ENCODE measurements at places on chromosomes 16 and 17.
A peak's percentile ranks its signal among the peaks of the same experiment; 100 is the strongest.

DNA sequence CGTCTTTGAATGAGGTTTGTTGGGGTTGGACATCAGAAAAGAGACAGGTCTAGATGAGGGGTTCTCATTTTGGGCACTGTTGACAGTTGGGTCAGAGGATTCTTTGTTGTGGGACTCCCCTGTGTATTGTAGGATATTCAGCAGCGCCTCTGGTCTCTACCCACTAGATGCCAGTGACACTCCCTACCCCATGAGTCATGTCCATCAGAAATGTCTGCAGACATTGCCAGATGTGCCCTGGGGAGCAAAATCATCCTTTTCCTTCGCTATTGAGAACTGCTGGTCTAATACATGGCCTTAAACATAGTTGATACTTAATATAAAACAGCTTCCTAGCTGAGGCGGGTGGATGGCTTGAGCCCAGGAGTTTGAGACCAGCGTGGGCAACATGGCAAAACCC is 3.1 kb downstream of the ABAT start:
- no peak for DNase-seq

DNA sequence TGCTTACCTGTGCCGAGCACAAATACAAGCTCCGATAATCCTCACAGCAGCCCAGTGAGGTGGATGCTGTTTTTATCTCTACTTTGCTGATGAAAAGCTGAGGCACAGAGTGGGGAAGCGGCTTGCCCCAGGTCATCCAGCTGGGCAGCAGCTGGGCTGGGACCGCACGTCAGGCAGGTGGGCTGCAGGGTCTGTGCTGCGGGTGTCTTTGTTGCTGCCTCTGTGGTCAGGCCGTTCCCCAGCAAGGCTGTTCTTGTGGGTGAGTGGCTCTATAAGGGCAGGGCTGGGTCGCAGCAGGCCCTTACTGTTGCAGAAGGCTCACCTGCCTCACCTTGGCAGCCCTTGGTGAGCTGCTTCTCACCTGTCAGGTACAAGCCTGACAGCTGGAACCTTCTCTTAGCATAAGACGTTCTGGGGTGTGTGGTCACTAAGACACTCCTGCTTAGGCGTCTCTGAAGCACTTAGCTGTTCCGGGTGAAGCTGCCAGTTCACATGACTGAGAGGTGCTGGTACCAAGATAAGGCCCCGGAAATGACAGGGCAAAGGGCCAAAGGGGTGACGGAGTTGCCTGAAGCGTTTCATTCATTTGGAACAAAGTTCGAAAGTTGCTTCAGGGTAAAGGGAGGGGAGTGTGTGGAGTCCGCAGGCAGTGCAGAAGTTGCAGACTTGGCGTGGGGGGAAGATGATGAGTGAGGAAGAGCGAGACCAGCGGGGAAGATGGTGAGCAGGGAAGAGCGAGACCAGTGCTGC is 17.4 kb downstream of the IRF8 start:
- no peak for DNase-seq

DNA sequence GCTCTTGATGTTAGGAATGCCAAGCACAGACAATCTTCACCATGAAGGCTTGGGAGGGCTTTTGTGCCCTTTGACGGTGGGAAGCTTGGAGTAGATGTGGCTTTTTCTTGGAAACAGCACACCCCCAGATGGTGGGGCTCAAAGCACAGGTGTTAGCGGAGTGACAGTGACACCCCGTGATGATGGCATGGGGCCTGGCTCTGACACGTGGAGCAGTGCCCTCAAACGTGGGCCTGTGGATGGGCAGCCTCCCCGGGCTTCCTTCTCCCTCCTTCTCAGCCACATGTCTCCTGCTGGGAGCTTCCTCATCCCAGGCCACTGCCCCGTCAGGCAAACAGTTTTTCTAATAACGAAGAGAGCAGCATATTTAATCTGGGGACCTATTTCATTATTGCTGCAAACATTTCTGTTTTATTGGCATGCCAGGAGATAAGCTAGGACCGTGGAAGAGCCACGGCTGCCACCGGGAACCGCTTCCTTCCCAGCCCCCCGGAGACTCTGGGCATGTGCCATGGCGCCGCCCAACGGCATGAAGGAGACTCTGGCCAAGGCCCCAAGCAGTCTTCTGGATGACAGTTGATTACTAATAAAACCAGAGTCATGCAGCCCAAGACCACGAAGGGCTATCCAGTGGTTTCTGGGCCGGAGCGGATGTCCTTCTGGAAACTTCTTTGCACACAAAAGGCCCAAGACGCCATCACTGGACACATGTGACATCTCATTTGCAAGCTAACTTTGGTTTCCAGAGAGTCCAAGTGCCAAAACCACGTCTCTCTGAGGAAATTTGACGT is 280.3 kb upstream of the FOXF1 start:
- DNase-seq: no peak

- DNase-seq: no peak
Observed at GRCh38 chr17:19876529-19877161, 8.9 kb upstream of the ULK2 start.

- DNase-seq: no peak
Observed at GRCh38 chr17:69375229-69375628, 39.3 kb upstream of the MAP2K6 start.

GRCh38 chr17:50272711-50273653 is 1.3 kb upstream of the TMEM92 start:
- peak; percentile 68 for DNase-seq

- no peak for DNase-seq
Observed at GRCh38 chr17:74447628-74448159, 15.8 kb downstream of the GPRC5C start.

DNA sequence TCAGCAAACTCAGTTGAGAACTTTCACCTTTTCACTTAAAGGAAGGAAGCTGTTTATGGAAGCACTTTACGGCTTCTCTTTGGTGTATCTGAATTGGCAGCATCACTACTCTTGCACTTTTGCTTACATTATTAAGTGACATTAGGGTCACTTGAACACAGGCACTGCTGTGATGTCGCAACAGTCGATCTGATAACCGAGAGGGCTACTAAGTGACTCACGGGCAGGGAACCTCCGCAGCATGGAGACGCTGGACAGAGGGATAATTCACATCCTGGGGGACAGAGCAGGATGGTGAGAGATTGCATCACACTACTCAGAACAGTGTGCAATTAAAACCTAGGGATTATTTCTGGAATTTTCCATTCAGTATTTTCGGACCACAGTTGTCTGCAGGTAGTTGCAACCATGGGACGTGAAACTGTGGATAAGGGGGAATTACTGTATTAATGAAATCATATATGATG is 56.5 kb downstream of the DNAH2 start:
- DNase-seq: no peak
